Cerebellar nuclear complex (tissue), 1 donor: ENCODE measurements at places on chromosomes 5 and 9.

DNA sequence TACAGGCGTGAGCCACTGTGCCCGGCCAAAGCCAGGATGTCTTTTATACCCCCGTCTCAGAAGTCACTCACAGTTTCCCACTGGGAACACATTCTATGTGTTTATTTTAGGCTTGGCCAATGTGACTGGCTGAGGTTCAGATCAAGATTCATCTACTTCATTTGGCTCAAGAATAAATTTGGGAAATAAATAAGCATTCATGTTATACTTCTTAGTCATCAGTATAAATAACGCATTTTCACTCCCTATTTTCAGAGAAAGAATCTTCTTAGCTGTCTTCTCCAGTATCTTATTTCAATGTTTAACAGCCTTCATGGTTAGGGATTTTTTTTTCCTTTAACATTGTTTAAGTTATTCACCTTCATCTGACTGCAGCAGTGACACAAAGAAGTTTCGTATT lies 11.8 kb downstream of the S100Z start:
- DNase-seq, result no peak

DNA sequence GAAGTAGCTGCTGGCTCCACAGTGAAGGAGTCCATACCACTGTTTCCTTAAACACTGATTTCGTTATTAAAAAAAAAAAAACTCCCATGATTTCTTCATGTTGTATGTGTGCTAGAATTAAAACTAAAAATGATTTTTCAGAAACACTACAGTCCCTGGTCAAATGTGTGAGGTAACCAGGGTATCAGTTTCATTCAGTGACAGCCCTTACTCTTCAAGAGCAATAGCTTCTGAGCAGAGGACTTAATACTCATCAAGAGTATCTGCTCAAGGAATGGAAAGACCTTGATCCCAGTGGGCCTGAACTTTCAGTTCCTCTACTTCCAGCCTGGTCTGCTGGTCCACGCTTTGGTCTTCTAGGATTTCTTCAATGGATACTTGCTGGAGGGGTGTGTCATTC lies 95.1 kb downstream of the BNC2 start:
- no peak for DNase-seq

- no peak for DNase-seq
Measured at GRCh38 chr9:127664678-127665507, 41.9 kb upstream of the CFAP157 start.

DNA sequence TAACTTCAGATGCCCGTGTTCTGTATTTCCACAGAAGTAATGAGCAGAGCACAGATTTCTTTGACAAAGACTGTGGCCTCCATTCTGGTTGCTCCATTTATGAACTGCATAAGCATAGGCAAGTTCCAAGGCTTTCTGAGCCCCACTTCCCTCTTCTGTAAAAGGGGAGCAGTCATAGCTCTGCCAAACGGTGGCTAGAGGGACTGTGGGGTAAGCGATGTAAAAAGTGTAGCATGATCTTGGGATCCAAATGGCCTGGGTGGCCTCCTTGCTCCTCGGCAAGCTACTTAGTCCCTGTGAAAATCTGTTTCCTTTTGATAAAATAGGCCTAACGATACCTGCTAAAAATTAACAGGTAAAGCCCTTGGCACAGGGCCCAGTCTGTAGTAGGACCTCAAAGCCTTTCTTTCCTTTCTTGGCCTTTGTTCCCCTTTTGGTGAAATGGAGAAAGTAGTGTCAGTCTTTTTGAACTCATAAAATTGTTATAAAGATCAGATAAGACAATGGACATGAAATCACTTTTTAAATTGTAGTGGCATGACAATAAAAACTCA lies 646.6 kb downstream of the ACTL7B start:
- DNase-seq, result no peak

DNA sequence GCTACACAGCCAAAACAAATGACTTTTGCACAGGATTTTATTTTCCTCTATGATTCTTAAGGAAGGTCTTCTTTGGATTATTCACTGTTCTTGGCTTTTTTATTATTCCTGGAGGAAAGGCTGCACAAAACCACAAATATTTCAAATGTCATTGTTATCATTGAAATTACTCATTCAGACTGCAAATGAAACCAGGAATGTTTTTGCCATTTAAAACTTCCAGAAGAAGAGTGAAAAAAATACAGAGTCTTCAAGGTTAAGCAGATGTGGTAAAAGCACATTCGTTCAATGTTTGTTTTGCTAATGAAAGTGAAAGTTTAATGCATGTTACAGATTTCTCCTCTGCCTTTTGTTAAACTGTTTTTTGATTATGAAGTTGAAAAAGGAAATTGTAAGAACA lies 238.2 kb downstream of the TLE4 start:
- DNase-seq, result no peak

DNA sequence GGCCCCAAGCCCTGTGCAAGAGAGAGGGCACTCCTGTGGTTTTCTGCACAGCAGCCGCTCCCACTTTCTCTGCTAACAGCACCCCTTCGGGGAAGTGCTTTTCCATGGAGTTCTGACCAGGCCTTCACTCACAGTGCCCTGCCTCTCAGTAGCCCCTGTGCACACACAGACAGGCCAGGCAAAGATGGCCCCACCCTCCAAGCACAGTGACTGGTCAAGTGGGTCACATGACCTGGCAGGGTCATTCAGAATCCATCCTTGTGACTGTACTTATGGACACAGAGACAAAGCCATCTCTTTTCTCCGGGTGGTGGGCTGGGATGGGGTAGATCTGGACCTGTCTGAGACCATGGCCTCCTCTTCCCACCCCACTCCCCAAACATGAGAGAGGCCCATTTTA lies 82.5 kb downstream of the PSD2 start:
- no peak for DNase-seq

DNA sequence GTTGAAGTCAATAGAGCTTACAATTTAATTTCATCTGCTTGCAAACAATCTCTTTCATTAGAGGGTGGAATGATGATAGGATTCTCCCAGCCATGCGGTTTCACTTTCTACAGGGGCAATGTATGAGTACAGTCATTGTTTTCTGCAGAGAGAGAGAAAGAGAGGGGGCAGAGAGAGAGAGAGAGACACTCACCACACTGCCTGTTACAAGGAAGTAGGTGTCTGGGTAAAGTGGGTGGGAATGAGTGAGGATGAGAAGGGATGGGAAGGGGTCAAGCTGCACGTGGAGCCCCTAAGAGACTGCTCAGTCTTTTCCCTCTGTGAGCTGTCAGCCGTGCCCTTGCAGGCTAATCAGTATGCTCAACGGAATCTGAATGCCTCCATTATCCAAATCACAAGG lies 454.3 kb downstream of the KDM4C start:
- no peak for DNase-seq

DNA sequence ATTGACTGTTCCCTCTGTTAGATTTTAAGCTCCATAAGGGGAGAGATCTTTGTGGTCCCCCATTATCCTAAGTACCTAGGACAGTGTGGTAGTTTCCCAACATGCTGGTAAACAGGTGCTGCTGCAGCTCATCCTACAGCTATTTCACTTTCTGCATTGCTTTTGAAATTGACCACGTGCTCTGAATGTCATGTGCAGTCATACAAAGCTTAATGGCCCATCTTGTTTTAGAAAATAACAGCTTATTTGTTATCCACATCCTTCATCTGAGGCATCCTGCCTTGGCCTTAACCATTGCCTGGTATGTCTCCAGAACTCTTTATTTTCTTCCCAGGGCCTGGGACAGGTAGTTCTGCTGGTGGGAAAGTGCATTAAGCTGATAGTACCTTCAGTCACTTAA lies 14.7 kb downstream of the PIK3R1 start:
- DNase-seq, result no peak

DNA sequence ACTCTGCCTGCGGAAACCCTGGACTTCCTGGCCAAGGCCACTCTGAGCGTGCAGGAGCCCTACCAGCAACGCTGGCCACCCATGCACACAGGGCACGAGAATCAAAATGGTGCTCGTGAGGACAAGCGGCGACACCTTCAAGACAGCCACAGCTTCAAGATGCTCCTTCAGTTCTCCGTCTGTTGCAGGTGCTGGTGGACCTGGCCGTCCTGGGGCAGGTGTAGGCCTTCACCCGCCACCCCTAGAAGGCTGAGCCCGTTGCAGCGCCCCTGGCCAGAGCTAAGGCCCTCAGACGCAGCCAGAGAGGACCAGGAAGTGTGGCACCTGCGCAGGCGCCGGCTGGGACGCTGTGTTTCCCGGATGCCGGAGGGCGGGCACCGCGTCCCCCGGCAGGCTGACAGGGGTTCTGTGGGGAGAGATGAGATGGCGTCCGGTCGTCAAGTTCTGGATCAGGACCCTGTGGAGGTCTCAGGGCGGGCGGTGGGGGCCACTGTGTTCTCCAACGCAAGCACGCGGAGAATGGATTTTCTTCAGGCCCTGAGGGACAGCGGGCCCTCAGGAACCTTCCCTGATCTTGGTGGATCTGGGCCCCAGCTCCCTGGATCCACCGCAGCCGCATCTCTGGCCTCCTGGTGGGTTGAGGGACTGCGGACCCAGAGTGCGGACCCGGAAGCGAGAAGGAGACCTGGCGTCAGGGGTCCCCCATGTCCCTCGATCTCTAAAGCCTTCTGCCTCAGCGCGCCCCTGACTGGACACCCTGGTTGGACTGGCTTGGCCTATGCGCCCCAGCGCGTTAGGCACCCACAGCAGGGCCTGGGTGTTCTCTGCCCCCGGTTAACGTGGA lies 1770.8 kb upstream of the CDH9 start:
- DNase-seq, result no peak

GRCh38 chr5:150046031-150046430 lies 40.3 kb downstream of the CSF1R start:
- DNase-seq, result no peak

GRCh38 chr5:150289551-150290390 lies at the start of gene CAMK2A:
Gene CAMK2A, minus strand, starts transcription at chr5:150289773. Its CDS starts 148 bp downstream, at chr5:150289625.
- DNase-seq, result no peak

GRCh38 chr9:125460883-125461635 lies 199.4 kb downstream of the GAPVD1 start:
- DNase-seq, result no peak

DNA sequence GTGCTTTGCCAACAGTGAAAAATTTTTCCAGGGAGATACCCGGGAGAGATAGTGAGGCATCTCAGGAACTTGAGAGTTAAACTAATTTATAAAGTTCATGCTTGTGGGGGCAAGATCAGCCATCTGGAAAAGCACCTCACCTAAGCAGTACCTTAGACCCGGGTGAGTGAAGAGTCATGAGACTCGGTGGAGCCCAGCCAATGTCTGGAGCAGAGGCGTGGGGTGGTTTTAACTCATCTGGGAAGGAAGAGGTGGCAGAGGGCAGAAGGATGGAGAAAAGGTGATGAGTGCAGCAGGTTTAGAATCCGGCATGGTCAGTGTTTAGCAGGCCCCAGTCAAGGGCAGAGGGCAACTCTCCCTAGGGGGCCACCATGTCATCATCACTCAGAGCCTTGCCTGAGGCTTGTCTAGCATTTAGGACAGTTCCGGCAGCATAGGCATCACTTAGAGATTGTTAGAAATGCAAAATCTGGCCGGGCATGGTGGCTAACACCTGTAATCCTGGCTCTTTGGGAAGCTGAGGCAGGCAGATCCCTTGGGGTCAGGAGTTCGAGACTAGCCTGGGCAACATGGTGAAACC lies 4.3 kb upstream of the RNF183 start:
- no peak for DNase-seq

DNA sequence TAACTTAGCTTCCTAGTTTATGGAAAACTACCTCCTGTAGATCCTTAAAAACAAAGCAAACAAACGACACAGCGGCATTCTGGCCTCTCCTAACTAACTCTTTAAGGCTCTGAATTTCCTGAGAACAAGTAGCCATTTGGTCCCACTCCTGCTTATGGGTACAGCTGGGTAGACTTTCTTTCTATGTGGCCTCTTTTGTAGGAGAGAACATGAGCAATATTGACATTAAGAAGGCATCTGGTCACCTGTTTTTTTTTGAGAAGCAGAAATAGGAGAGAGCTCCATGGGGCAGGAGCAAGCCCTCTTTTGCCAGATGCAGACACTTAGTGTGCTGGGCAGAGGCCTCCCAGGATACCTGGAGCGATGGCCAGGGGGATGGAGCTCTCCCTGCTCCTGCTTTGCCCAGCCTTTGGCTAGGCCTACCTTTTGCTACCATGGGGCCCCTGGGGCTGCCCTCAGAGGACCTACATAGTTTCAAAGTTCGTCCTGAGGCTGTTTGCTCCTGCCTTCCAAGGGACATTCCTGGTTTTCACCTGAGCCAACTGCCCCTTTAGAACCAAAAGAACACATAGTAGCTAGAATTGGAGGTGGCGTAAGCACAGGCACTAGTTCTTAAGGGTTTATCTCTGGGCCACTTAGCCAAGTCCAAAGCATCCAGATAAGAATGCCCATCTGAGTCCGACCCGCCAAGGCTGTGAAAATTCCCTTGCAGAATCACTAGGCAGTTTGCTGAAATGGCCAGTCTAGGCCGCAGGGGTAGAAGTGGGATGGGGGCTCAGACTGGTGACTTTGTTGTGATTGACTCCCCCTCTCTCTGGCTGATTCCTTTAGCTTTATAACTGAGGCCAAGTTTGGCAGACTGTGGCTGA lies 2.4 kb upstream of the STC2 start:
- no peak for DNase-seq

GRCh38 chr5:74124826-74125225 lies 498.8 kb downstream of the ARHGEF28 start:
- no peak for DNase-seq

DNA sequence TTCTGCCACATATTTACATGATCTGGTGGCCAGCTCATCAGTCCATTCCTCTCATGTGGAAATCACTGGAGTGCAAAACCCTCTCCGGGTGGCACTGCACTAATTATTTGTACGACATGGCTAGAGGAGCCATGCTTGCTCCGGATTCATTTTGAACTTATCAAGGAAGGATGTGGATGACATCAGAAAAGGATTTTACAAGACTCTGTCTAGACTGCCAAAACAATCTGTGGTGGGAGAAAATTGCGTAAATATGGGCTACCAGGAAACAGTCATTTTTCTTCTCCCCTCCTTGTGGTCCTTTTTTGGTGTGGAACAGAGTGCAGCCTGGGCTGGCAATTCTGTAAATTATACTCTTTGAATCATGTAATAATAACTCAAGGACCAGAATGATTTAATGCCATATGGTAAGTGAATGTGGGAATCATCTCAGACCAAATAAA lies 123.4 kb upstream of the IFNE start:
- no peak for DNase-seq

DNA sequence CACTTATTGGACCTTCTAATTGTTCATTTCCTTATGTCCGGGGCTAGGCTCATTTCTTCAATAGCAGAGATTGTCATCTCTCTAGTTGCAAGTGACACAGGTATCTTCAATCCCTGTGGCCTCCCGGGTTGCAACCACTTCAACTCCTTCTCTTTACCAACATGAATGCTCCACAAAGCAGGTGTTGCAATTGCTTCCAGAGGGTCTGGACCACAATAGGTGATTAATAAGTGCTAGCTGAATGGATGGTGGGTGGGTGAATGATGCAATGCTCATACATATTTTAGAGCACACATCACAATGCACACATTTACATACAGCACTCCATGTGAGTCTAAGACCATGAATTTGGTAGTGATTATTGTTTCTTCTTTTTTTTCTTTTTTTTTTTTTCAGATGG lies 2.6 kb downstream of the CEMIP2 start:
- DNase-seq, result no peak

- DNase-seq, result no peak
Measured at GRCh38 chr9:121886759-121887485, 206.2 kb downstream of the TTLL11 start.

GRCh38 chr9:32403567-32404260 lies 19.3 kb downstream of the ACO1 start:
- no peak for DNase-seq
